Gastroesophageal sphincter (tissue), 4 donors: ENCODE measurements at places on chromosomes 4 and X.

- no peak for ATAC-seq
Observed at GRCh38 chrX:49157194-49157593, 5.4 kb upstream of the MAGIX start.

- ATAC-seq = no peak
Observed at GRCh38 chr4:113955948-113956347, 23.5 kb downstream of the ARSJ start.

GRCh38 chr4:93178279-93178678 is 650.3 kb upstream of the ATOH1 start:
- no peak for ATAC-seq

DNA sequence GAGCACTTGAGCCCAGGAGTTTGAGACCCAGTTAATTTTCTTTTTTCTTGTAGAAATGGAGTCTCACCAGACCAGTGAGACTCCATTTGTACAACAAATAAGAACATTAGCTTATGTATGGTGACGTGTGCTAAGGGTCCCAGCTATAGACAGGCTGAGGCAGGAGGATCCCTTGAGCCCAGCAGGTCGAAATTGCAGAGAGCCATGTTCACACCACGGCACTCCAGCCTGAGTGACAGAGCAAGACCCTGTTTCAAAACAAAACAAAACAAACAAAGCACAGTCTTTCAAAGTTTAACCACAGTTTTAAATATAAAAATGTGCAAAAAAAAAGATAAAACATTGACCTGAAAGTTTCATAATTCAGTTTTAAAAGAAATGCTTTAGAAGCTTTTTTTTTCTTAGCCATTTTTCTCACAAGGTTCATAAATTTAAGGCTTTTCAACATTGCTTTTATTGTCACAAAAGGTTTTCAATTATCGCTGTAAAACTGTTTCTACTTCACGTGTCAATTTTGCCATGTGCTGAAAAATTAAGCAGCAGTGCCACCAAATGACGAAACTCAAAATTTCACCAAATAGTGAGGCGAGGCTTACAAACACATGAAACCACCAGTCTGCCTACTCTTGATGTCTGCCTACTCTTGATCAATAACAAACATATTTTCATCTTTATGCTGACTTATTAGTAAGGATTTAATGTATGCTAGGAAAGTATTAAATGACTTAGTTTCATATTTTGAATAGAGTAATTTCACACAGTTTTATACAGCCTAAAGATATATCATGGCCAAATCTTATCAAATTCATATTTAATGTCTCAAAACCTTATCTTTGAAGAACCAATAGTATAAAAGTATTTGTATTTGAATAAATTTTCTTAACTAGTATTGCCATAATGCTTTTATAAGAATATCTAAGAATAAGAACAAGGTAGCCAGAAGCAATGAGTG is 126.3 kb downstream of the NEK1 start:
- ATAC-seq = no peak
